ENCODE measurements at places on chromosomes 7 and 10.

GRCh38 chr7:28708033-28708951, 249.8 kb downstream of the TRIL start:
- DNase-seq, result no peak

DNA sequence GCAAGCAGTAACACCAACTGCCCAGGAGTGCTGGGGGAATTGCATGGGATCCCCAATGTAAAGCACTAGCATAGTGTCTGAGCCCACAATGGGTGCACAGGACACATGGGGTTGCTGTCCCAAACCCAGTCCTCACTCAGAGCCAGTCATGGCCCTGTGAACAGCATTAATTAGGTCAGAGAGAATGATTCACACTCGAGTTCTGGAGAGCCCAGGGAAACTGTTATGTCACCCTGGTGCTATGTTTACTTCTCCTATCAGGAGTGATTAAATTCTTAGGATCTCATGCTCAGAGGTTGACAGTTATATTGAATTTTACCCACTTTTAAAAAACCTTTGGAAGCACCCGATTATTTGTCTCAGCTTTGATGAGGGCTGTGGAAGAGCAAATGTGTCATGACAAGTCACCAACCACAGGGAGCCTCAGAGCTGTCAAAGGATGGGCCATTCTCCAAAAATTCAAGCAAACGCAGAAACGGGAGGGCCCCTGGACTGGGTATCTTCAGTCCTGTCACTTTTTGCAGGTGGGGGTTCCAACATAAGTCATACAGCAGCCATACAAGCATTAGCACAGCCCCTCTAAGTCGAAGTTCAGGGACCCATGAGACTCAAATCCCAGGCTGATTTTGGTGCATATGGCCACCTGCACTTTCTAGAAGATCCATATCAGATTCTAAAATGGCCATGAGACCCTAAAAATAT, 1.3 kb upstream of the RASSF4 start:
- no peak for DNase-seq

DNA sequence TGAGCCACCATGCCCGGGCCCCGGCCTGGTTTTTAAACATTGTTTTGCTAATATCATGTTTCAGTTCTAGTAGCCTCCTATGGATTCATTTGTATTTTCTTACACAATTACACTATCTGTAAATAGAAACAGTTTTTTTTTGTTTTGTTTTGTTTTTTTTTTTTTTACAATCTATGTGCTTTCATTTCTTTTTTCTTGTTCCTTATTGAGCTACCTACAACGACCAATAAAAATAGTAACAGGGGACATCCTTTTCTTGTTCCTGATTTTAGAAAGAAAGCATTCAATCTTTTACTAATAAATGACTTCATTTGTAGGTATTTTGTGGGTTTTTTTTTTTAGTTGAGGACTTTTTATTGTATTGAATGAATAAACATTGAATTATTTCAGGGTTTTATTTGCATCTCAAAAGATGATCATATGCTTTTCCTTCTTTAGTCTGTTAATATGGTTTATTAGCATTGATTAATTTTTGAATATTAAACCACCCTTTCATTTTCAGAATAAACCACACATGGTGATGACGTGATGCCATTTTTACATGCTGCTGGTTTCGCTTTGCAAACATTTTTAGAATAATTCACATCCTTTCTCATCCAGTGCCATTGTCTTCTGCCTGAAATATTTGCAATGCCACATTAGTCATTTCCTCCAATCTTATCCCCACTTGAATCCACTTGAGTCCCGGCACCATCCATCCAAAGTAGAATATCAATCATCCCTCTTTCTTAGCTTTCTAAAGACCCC, 18.1 kb upstream of the AKR1E2 start:
- no peak for DNase-seq

- no peak for DNase-seq
These were observed 73.9 kb downstream of the PCGF5 start for GRCh38 chr10:91294134-91294906.

GRCh38 chr10:55519264-55519663, 718.2 kb upstream of the PCDH15 start:
- DNase-seq, result no peak

GRCh38 chr10:79985481-79986072, 36.7 kb upstream of the SFTPD start:
- DNase-seq, result no peak

DNA sequence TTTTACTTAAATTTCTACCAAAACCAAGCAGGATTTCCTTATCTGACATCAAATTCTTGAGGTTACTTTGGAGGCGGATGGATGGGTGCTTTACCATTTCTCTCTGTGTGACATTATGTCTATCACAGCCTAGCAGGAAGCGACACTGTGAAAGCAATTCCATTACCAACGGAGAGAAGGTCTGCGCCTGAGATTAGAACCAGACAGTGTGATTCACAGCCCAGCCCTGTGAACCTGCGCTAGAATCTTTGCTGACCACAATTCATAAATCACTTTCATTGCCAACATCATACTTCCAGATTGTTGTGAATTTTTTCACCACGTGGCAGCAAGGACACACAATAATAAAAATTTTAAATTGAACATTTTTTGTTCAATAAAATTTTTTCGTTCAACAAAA, 126.5 kb downstream of the CUBN start:
- peak; percentile 66 for DNase-seq

DNA sequence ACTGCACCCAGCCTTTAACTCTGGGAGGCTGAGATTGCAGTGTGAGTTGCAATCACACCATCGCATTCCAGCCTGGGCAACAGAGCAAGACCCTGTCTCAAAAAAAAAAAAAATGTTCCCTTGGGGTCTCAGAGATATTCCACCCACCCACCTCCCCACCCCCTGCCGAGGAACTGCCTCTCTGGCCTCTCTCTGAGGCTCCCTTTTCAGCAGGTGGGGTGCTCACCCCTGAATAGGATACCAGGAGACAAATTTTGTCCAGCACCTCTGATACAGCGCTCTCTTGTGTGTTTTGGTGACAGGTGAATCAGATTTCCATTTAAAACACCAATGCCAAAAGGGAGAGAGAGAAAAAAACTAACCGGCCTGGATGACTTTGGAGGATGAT, 92.6 kb upstream of the KIF5B start:
- no peak for DNase-seq

- no peak for DNase-seq
These were observed 55.3 kb upstream of the GRB10 start for GRCh38 chr7:50837965-50838364.

DNA sequence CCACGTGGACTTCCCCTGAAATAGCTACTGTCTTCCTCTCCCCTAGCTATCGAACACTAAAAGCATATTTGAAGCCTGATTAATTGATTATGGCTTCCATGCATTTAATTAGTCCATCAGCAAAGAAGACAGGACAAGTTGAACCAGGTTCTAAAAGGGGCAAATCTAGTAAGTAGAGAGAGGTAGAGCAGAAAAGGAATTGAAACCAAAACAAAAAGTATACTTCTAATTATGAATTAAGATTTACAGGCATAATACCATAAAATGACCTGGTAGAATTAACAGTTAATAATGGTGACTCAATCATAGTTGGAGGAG, 393 bp upstream of the DNAJC1 start:
- no peak for DNase-seq

DNA sequence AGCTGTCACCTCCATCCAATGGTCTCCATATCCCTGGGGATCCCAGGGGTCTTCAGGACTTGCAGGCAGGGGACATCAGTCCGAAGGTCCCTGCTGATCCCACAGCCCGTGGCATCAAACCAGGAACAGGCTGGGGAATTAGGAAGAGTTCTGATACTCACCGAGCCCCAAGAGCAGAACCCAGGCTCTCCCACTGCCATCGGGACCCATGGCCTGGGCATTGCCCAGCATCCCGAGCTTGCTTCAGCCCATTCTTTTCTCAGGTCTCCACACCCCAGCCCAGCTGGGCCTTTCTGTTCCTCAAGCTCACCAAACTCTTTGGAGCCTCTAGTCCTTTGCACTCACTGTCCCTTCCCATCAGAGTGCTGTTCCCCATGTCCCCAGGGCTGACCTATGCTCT, 280.9 kb downstream of the GRID1 start:
- DNase-seq, result peak; percentile 22

- no peak for DNase-seq
These were observed 135.7 kb upstream of the RNF32 start for GRCh38 chr7:156504687-156505545.

DNA sequence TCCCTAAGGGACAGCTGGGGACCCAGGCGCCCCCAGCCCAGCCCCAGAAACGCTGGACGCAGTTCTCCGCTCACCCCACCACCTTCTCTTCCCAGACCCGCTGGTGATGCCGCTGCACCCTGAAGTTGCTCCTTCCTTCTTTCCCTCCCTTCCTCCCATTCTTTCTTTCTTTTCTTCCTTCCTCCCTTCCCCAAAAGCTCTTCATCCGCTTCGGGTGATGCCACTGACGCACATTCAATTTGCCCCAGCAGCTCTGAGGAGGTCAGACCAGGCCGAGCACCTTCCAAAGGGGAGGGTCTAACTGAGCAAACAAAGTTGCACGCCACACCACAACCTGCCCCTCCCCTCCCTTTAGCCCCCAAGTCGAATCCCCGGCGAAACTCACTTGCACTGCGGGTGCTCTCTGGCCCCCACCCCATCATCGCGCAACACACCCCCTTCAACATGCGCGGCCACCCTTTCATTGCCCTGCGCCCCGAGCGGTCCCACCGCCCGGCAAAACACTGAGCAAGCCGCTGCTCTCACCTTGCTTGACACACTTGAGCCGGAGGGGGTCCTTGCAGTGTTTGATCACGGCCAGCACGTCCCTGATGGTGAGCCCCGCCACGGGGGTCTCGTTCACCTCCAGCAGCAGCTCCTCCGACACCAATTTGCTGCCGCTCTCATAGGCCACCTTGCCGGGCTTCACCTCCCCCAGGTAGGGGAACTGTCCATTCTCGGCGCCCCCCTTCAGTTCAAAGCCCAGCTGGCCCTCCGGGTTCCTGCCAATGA, 787 bp downstream of the MAGI2 start:
- DNase-seq, result peak; percentile 47

- no peak for DNase-seq
These were observed 102.1 kb upstream of the MGMT start for GRCh38 chr10:129364949-129365348.

GRCh38 chr7:1850111-1850975, 180.3 kb downstream of the ELFN1 start:
- DNase-seq, result no peak

GRCh38 chr10:129192344-129193128, 274.5 kb upstream of the MGMT start:
- DNase-seq, result no peak

- no peak for DNase-seq
These were observed 97.4 kb downstream of the ARID5B start for GRCh38 chr10:61998937-61999336.

Data from activated CD8-positive, alpha-beta memory T cell treated with anti-CD3 and anti-CD28 coated beads, Interleukin-2, amount 50 U/mL, for 48 hours (primary cell).